IMR-90 (cell line): ENCODE measurements at places on chromosomes 2 and 18. TPM values are rescaled to one million over a fixed set of nuclear protein-coding genes. Genes with fewer than 3 reads are reported as not detected.

GRCh38 chr2:44615950-44616518, 254.3 kb downstream of the CAMKMT start:
- DNase-seq = no peak

GRCh38 chr18:40041951-40042350, 1913.1 kb upstream of the PIK3C3 start:
- DNase-seq = no peak

DNA sequence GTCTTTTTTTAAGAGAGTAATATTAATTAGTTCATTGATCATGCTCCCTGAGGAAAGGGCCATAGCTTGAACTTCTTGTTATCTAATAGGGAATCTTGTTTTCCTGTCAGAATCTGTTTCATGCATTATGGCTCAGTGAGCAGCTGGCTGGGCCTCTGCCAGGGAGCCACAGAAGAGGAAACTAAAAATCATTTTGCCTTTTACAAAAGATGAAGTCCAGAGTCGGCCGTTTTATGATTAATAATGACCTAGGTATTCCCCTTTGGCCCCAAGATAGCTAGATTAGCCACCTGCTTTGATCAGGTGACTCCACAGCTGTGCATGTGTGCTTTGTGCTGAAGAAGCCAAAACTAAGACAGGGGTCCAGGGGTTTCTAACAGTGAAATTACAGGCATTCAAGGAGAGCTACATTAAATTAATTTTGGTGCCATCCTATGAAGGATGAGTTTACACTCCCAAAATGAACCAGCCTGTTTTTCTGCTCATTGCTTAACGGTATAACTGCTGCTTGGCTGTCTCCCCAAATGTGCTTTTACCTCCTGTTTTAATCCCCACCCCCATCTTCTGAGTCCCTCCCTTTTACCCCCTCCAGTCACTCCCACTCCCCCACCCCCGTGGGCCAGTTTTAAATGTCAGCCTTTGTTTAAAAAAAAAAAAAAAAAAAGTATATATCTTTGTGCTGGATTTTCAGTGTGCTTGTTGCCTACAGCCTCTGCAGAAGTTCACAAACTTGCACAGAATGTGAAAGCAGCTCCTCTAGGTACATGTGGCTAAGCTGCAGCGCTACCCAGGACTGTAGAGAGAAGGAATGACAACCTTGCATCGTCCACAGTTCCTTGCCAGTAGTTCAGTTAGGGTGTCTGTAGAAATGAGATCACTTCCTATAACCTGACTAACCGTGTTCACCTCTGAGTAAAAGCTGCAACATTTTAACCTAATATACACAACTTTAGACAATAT, 93.1 kb downstream of the CABLES1 start:
- peak; percentile 75 for DNase-seq

GRCh38 chr2:217842017-217842416, 160.8 kb downstream of the TNS1 start:
- DNase-seq = no peak

The RFX8 gene
- 1.9 and 2.9 TPM in 2 replicates for total RNA-seq

GRCh38 chr2:196533772-196534397, 105.6 kb upstream of the CCDC150 start:
- DNase-seq = no peak

The C2orf66 gene
- total RNA-seq = not detected in 2 replicates

The CRYGA gene
- not detected in 2 replicates for total RNA-seq

The KANSL1L gene
- total RNA-seq = 7.2 and 8.1 TPM in 2 replicates

GRCh38 chr18:78620326-78620725, 359.3 kb upstream of the SALL3 start:
- no peak for DNase-seq

GRCh38 chr2:104408266-104408665, 445.6 kb upstream of the POU3F3 start:
- no peak for DNase-seq

The DYNAP gene
- not detected in 2 replicates for total RNA-seq

- DNase-seq = no peak
Observed at GRCh38 chr18:48133671-48134251, 203.3 kb upstream of the SMAD2 start.

DNA sequence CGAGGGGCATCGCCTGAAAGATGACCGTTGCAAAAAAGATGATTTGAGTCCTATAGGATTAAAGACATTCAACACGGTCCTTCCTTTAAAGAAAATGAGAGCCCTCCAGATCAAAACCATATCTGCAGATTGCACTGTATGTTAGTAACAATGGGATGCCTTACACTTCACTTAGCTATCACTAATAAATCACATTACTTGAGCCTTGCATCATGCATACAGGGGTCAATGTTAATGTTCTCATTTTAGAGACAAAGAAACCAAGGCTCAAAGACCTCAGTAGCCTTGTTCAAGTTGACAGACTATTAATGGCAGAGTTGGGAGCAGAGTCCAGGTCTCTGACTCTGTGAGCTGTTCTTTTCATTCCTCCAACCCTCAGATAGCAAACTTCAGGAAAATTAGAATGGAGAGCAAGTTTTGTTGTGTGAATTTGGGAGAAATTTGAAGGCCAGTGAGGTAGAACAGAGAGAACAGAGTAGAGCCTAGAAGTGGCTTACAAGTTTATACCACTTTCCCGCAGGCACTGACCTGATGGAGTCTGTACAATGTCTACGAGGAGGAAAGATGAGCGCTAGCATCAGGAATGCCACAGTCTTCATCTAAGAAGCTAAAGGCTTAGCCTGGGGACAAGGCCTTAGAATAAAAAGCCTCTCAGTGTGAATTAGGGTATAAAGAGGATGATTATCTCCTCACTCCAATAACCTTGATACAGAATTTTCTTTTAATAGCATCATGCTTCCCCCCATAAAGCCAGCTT, 48.3 kb downstream of the TRIB2 start:
- DNase-seq = peak; percentile 58

GRCh38 chr18:74748809-74749208, 151.1 kb downstream of the ZNF407 start:
- no peak for DNase-seq

DNA sequence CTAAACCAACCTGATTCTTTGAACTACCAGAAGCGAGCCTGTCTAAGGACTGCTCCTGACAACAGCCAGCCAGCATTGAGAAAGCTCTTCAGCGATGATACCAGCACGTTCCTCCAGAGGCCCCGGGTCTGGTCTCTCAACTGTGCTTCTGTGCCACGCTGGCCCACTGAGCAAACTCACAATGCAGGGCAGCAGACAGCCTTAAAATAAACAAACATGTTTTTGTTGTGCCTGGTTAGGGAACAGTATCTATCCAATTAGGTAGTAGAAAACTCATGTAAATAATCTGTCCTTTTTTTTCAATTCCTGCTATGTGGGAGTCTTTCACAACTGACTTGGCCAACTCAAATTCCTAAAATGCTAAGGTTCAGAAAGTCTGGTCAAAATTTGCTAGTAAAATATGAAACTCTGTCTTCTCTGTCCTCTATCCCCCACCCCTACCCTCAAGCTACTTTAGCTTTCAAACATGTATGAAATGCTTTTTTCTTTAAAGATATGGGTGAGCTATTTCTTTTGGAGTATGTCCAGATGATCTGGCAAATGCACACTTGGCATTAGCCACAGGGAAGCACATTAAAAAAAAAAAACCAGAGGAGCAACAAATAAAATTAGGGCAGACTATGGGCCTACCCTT, 21.4 kb upstream of the EML4 start:
- DNase-seq = peak; percentile 56

GRCh38 chr2:22124003-22124402, 1000.2 kb downstream of the TDRD15 start:
- DNase-seq = no peak

The NXPH2 gene
- not detected in 2 replicates for total RNA-seq

The VAMP5 gene
- 13.8 and 27.8 TPM in 2 replicates for total RNA-seq

DNA sequence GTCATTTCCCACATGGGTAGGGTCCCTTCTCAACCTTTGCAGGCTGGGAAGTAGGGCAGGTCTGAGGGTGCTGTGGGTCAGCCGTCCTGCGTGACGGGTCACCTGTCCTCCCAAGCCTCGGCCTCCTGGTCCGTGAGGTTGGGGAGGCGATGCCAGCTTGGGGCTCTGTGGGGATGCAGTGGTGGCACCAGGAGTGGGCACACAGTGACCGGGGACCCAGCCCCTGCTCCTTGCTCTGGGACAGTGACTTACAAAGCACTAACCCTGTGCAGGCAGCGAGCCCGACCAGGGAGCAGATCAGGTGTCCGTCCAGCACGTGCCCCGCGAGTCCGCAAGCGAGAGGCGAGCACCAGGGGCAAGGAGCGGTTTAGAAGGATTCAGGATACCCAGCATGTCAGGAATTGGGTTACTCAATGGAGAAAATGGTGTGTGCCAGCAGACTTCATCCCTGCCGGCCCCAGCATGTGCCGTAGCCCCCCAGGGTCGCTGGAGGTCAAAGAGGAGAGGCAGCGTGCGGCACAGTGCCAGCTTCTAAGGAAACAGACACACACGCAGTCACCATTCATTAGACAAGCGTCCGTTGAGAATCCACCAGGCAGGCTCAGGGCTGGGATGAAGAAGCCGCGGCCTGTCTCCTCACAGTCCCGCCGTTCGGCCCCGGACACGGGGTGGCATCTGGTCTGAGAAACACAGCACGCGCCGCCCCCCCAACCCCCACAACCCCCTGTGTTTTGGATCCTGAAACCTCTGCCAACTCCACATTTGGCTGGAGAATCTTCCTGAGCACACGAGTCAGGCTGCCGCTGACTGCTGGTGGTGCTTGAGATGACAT, 11.7 kb downstream of the COLEC11 start:
- no peak for DNase-seq

DNA sequence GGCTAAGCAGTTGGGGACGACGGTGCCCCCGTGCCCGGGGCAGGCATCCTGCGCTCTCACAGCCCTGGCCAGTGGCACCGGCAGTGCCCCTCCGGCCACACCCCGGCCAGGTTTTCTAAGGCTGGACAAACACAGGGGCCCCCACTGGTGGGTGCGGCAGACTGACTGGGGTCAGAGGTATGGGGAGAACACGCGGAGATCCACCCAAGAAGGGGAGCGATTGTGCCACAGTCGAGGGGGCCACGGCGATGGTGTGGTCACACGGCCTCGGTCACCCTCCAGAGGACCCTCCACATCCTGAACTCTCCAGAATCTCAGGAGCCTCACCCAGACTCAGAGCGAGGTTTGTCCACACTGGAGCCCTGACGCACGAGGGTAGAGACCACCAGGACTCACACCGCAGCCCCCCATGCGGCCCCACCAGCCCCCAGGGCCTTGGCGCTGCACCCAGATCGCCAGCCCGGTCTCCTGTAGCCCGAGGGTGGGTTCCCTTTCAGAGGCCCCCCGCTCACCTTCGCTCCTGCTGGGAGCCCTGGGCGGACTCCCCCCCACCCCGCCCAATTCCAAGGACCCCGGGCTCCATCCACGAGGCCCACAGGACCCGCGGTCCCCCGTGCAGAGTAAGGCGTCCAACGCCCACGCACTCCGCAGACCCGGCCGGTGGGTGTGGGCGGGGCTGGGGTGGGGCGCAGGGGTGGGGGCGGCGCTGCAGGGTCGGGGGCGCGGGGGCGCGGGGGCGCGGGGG, 15.2 kb downstream of the PDCD1 start:
- DNase-seq = no peak

- peak; percentile 86 for DNase-seq
Observed at GRCh38 chr2:19362755-19363473, 4.5 kb upstream of the OSR1 start.

DNA sequence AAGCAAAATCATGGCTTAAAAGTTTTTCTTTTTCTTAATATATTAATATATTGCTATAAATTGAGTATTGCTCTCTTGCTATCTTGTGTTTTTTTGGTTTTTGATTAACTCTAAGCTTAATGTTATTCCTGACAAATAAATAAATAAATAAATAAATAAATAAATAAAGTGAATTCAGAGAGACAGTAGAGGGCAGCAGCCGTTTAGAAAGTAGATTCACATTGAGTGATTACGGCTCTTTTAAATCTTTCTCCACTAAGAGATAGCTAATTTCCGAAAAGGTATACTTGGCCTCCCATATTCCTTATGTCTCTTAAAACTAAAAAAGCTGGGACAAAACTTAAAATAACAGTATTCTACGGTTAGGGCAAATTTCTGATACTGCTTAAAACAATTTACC, 34.3 kb downstream of the MSH2 start:
- DNase-seq = peak; percentile 47

GRCh38 chr2:240798327-240798905, 21.6 kb downstream of the KIF1A start:
- DNase-seq = no peak

DNA sequence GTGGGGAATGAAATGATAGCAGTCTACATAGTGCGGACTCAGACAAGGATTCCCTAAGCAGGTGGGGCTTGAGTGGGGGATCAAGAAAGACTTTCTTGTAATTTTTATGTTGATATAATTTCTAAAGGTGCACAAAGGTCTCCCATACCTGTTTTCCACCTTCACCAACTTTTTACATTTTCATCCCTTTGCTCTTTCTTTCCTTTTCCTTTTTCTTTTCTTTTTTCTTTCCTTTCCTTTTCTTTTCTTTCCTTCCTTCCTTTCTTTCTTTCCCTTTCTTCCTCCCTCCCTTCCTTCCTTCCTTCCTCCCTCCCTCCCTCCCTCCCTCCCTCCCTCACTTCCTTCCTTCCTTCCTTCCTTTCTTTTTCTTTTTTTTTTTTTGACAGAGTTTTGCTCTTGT, 10.1 kb upstream of the TRMT61B start:
- no peak for DNase-seq

The COLEC11 gene
- total RNA-seq = under 0.01 and 0.28 TPM in 2 replicates

- no peak for DNase-seq
Observed at GRCh38 chr2:29390136-29390535, 274.9 kb downstream of the CLIP4 start.

DNA sequence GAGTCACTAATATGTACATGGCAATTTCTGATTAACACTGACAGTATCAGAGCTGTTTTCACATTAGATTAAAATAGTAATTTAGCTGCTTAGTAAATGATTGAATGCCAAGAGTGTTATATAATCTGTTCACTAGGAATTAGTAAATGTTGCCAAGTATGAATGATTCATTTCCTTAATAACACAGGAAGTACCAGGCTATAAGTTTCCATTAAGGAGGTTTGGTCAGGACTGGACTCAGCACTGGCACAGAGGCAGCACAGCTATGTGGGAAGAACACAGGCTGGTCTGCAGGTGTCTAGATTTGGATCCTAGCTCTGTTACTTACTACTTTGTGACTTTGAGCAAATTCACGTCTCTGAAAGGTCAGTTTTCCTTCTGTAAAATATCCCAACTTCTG, 97.2 kb downstream of the TDRD15 start:
- DNase-seq = no peak

DNA sequence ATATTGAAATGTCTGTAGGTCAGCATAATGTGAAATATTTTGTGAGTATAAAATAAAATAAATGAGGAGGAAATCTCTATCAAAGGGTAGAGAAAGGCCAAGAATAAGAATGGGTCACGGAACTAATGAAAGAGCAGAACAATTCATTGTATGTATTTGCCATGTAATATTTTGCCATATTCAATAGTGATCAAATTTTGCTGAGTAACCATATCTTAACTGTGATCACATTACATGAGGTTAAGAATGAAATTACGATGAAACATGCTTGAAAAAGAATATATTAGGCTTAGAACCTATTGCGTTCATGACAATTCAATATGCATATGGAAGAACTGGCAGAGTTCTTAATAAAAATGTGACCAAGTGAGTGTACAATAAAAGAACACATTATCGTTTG, 437.2 kb upstream of the NRXN1 start:
- DNase-seq = no peak

GRCh38 chr18:79746730-79747129, 51.0 kb upstream of the KCNG2 start:
- DNase-seq = no peak

The CD28 gene
- total RNA-seq = not detected in 2 replicates

The CERKL gene
- total RNA-seq = under 0.01 TPM in 1 of 2 replicates, not detected in the other

- DNase-seq = peak; percentile 99
Observed at GRCh38 chr18:48728204-48728833, 189.5 kb downstream of the CTIF start.

- DNase-seq = no peak
Observed at GRCh38 chr2:183919926-183920325, 678.4 kb upstream of the ZNF804A start.

The UGT1A10 gene
- total RNA-seq = not detected in 2 replicates

- DNase-seq = peak; percentile 4
Observed at GRCh38 chr18:32093523-32093922, 1.8 kb downstream of the RNF138 start.
